ENCODE measurements at places on chromosomes 6 and 20.

DNA sequence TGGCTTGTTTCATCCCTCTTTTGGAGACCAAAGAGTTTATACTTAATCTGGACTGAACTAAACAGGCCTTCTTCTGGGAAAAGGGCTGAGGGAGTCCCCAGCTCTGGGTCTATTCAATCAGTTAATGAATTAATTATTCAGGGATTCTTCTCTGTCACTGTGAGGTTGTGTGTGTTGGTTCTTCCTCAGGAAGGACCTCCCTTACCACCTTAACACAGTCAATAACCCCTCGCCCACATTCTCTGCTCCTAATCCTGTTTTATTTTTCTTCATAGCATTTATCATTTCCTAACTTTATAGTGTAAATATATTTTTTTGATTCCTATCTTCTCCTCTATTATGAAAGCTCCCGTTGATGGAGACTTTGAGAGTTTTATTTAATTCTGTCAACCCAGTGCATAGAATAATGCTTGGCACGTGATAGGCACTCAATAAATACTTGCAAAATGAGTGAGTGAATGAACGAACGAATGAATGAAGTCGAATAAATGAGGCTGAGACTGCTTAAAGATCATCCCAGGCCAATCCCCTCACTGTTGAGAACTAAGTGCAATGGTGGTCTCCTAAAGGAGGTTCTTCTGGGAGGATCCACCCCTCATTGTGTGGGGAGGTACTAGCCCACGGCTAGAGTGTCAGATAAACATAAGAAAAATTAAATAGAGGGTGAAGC lies 179.6 kb upstream of the JARID2 start:
- no peak for DNase-seq

- DNase-seq = no peak
Measured at GRCh38 chr20:11324990-11325389, 592.7 kb upstream of the BTBD3 start.

GRCh38 chr6:141460743-141461484 lies 671.8 kb upstream of the GJE1 start:
- no peak for DNase-seq

GRCh38 chr6:112298021-112298745 lies 43.8 kb upstream of the LAMA4 start:
- no peak for DNase-seq

DNA sequence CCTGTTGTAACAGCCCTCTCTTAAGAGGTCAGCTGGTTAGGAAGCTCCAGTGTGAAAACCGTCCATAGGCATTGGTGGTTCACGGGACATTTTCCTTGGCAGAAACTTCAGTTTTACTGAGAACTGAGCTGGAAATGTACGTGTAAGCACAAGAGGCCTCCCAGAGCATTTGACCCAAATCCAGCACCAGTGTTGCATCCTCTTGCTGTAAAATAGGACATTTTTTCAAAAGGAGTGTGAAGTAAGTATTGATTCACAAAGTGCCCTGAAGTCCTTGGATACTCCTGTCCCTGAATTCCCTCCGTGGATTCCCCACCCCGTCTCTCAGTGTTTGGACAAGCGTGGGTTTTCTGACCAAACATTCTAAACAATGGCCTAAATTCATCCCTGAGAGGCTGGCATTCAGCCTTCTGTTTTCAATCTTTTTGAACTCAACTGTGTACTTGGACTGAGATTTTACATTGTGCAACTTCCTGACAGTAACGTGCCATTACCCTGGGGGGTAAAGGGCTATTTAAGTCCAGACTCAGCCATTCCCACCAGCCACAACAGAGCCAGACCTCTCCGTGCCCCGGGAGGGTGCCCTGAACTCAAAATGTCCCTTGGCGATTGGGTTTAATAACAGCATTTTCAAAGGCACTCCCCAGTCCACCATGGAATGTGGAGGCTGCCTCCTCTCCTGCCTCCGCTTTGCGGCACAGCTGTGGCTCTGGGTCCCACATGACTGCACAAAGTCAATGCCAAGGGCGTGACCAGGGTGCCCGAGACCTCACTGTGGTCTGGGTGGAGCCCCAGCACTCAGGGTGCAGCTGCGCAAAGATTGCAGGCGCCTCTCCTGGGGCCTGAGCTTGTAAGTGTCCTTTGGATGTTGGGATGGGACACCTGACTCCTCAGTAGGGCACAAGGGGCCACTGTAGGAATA lies 92.7 kb upstream of the AFDN start:
- DNase-seq = peak; percentile 25

DNA sequence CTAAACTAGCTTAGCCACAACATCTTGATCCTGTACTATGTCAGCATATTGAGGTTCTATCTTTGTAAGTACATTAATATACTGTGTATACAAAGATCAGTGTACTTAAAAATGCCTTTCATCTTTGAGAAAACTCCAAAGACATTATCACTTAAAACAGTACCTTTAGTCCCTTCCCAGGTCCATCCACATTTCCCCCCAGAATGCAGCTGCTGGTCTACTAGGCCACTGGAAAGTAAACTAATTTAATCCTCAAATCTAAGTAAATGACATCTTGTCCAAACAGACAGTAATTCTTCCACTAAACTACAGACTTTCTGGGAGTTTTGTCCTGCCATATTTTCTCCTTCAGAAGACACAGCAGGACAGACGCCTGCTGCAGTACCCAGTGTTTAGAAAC lies 68.7 kb downstream of the SYCP2 start:
- DNase-seq = no peak

GRCh38 chr6:38065734-38066305 lies 246.3 kb downstream of the ZFAND3 start:
- no peak for DNase-seq

DNA sequence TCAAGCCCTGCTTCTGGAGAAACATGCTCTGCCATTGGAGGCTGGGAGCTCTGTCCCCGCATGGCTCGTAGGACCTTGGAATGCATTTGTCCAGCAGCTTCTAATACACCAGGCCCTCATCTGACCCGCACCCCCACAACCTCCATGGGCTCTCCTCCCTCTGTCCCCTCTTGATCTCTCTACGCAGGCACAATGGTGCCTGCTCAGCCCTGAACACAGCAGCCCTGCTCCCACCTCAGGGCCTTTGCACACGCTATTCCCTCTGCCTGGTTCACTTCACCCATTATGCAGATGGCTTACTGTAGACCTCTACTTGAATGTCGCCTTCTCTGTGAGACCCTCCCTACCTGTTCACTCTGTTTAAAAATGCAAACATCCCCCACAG lies 27.0 kb upstream of the PTGIS start:
- no peak for DNase-seq

GRCh38 chr6:132466952-132467351 lies 46.0 kb downstream of the STX7 start:
- no peak for DNase-seq

DNA sequence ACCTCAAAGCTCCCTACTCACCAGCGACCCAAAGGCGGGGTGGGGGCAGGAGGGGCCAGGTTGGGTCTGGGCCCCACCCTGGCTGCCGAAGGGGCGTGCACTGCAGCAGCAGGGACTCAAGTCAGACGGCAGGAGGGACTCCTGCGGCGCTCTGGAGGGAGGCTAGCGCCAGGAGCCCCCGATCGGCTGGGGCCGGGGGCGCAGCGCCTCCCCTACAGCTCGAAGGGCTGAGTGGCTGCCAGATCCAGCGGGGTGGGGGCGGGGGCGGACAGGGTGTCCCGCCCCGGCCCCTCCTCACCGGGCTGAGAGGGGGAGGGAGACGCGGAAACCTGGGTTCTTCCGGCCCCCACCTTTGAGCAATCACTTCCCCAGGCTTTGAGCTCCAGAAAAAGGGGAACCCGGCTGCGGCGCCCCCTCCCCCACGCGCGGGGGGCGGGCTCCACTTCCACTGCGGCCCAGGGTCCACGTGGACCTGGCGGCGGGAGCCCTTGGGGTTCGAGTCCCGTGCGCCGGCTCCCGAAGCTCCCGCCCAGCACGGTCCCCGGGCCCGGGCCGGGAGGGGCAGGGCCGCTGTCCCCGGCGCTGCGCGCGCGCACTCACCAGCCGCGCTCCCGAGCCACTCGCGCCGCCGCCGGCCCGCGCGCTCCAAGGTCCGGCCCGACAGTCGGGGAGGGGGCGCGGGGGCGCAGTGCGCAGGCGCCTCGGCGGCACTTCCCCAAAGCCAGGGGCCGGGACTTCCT lies at the start of gene RGS19:
Gene RGS19, minus strand, starts transcription at position 246 of the 740 bp plus-strand sequence. CDS start 2,632 bp downstream, outside the sequence.
- DNase-seq = no peak

- no peak for DNase-seq
Measured at GRCh38 chr6:135334169-135334568, 153.1 kb downstream of the MYB start.

GRCh38 chr6:101626269-101626668 lies 232.8 kb downstream of the GRIK2 start:
- peak; percentile 10 for DNase-seq

DNA sequence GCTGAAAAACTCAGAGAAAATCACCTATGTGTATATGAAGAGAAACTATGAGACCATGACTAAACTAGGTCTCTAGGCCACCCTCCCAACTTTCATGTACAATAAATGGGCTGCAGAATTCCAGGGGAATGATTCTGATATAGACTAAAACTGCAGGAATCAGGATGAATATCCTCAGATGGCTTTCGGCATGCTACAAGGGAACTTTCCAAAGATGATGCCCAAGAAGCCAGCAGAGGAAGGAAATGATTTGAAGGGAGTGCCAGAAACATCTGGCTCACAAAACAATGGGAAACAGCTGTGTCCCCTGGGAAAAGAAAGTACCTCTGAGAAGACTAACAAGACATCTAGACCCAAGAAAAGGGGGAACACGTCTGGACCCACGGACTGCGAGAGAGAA lies 41.1 kb downstream of the PLN start:
- DNase-seq = no peak

- DNase-seq = no peak
Measured at GRCh38 chr6:137910424-137910834, 43.4 kb downstream of the TNFAIP3 start.

DNA sequence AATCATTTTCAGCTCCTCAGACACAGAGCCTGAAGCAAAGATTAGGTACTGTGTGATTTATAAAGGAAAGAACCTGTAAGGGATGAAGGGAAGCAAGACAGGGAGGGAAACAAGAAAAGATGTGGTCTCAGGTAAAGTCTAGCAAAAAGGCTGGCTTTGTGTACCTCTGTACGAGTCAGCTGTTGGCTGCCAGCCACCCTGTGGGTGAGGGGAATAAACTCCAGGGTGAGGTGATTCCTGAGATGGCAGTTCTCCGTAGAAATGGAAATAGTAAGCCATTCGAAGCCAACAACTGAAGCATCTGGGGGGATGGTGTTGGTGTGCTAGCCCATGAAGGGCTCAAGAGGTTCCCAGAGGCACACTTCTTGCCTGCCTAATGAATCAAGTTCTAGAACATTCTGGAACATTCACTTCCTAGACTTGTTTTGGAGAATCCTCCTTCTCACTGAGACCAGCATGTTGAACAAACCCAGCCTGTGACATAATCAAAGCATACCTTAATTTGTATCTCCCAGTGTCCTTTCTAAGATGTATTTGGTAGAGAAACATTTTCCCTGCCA lies 10.6 kb upstream of the TTPAL start:
- DNase-seq = no peak

GRCh38 chr6:111122458-111123286 lies 35.4 kb downstream of the SLC16A10 start:
- DNase-seq = no peak

DNA sequence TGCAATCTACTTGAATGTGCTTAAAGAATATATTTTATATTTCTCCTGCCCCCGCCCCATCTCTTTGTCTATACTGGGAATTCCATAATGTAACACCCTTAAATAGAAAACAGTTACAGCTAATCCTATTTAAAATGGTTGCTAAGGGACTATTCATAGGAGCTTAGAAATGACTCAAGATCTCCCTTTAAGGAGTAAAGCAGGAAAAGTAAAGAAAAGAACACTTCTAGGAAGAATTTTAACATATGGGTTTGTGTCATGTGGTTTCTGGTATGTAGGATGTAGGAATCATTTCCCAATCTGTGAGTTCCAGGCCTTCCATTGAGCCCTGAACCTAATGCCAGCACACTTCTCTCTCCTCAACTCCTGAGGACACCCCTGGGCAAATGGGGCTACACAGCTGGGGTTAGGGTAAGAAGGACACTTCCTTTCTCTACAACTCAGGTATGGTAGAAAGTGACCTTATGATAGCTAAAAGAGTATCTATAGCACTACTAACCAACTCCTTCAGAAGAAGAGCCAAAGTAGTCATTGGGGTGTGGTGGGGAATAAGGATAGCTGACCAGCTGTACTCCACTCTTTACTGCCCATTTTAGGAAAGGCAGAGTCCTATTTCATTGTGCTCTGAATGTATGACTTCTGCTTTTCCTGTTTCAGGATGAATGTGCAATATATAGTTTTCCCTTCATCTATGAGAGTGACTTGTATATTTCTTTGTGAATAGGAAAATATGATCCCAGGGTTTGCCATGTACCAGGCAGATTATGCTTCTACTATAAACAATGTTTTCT lies 27.3 kb downstream of the RIMS1 start:
- no peak for DNase-seq

- no peak for DNase-seq
Measured at GRCh38 chr6:94559829-94560537, 1017.4 kb upstream of the MANEA start.

- no peak for DNase-seq
Measured at GRCh38 chr20:2207770-2208097, 88.1 kb upstream of the TGM3 start.

- DNase-seq = no peak
Measured at GRCh38 chr6:25360621-25361020, 81.4 kb downstream of the CARMIL1 start.

DNA sequence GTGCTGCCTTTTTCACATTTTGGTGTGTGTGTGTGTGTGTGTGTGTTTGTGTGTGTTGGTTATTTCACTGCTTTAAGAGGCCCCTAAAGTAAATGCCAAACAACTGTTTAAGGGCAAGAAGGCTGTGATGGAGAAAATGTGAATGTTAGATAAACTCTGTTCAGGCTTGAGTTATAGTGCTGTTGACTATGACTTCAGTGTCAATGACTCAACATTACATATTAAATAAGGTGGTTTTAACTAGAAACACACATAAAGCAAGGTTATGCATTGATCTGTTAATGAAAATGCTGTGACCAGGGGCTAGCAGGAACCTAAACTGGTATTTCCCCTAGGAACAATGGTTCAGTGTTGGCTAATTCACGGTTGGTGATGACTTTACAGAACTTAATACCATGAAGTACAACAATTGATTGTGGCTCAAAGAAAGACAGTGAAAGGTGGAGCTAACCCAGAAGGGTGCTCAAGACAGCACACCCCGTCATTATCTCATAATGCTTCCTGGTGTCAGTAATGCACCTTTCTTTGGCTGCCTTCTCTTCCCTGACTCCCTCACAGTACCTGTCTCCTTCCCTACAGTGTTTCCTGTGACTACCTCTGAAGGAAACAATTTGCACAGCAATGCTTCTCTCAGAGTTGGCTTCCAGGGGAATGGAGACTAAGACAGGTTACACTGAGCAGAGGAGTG lies 116.1 kb downstream of the RIN2 start:
- DNase-seq = no peak

DNA sequence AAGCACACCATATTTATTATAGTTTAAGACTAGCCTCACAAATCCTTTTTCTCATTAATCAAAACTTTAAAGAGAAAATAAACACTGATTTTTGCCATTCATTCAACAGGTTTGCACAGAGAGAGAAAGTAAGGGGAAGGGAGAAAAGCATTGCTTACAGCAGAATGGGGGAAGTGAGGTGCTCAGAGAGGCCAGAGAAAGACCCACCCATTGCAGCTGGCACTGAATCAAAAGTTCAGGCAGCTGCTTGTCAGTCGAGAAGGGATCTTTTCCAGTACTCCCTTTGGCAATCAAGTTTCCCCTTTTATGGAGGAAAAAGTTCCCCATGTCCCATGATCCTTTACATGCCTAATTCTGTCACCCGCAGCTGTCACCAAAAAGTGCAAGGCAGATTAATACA lies 8.0 kb upstream of the CRISP2 start:
- no peak for DNase-seq

- no peak for DNase-seq
Measured at GRCh38 chr20:21161926-21162325, 36.0 kb downstream of the KIZ start.

Measured in NCI-H510A (cell line).